ENCODE measurements at places on chromosomes 4 and X.

GRCh38 chrX:97685753-97686152, 802.0 kb downstream of the RPA4 start:
- DNase-seq, result no peak

GRCh38 chr4:123327346-123327745, 69.2 kb upstream of the SPRY1 start:
- no peak for DNase-seq

- no peak for DNase-seq
Observed at GRCh38 chrX:121655276-121655675, 607.9 kb downstream of the GLUD2 start.

GRCh38 chr4:183522821-183523220, 18.0 kb downstream of the ING2 start:
- no peak for DNase-seq

DNA sequence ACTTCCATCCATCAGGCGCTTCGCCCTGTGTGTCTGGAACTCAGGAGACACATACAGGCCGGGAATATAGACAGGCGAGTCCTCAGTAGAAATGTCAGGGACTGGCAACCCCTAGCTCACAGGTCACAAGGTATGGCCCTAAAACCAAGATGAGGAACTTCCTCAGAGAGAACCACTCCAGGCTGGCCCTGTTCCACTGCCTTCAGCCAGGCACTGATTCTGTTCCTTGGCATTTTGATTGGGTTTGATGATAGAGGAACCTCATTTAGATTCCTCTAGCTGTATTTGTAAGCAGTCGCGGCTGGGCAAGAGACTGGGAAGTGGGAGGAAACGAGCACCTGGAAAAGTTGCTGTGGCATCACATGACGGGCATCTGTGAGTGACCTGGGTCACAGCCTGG, 8.1 kb downstream of the HPSE start:
- DNase-seq, result no peak

DNA sequence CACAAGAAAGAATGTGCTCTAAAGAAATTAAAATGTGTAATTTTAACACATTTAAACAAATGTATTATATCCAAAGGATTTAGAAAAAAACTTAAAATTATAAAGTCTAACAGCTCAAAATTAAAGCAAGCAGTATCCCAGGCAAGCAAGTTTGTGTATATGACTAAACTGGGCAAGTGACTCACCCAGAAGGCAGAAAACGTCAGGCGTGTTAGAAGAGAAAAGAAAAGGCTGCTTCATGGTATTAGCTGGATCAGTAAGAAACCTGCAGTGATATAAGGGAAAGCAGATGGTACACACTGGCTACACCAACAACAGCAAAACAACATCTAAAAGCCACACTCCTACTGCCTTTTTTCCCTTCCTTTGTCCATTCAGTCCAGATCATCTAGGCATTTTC, 250.6 kb upstream of the NDST3 start:
- DNase-seq, result no peak

DNA sequence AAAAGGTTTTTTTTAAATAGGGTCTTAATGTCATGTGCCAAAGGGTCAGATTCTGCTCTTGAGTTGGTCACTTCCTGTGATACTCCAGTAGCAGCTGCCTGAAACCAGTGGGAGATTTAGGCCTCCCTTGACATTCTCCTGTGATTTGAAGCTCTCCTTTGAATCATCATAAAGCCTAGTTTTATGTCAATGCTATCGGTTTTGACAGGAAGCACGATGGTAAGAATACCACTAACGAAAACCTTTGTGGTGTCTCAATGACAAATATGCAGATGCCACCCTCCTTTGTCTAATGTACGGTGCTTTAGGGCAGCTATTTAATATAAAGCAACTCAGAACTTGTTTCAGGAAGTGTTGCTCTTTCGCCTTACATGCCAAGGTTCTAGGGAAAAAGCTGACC, 44.2 kb downstream of the CCNI start:
- DNase-seq, result no peak

- DNase-seq, result no peak
Observed at GRCh38 chr4:11548597-11549082, 119.9 kb upstream of the HS3ST1 start.

DNA sequence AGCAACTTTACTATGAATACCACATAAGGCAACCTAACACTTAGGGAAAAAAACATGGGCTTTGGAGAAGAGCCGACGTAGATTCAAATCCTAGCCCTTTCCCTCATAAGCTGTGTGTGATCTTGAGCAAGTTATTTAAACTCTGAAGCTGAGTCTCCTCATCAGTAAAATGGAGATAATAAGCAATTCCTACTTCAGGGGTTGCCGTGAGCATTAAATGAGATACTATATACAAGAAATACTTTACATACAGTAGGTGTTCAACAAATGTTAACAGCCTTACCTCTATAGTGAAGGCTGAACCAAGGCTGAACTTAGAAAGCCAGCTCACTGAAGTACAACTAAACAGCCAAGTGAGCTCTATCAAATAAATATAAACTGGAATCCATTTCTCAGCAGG, 146.2 kb upstream of the DKK2 start:
- DNase-seq, result no peak

DNA sequence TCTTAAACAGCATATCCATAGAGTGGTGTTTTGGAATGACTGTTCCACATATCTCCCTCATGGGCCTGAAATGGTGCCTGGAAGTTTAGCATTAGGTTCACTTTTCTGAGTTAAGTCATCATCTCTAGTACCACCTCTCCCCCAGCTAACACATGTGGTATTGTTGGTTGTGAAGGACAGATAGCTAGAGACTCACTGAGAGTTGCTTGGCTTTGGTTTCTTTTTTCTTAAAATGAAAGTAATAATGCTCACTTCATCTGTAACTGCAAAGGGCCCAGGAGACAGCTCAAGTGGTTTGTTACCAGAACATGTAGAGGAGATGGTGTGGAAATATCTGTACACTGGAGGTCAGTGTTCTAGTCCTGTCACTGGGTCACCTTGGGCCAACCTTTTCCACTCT, 90.9 kb downstream of the EFNB1 start:
- no peak for DNase-seq

DNA sequence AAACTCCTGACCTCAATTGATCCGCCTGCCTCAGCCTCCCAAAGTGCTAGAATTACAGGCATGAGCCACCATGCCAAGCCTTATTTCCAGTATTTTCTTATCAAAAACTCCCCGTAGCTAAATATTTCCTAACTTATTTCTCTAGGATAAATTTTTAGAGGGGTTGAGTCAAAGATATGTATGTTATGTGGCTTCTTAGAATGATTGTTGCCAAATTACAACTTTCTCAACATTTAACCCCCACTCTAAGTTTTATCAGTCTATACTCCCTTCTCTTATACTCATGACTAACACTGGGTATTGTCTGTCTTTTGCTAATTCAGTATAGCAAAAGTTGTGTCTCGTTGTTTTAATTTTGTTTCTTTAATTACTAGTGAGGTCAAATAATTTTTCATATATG, 187.7 kb upstream of the LNX1 start:
- DNase-seq, result no peak

GRCh38 chrX:47184486-47184885, 9.1 kb upstream of the UBA1 start:
- DNase-seq, result no peak

DNA sequence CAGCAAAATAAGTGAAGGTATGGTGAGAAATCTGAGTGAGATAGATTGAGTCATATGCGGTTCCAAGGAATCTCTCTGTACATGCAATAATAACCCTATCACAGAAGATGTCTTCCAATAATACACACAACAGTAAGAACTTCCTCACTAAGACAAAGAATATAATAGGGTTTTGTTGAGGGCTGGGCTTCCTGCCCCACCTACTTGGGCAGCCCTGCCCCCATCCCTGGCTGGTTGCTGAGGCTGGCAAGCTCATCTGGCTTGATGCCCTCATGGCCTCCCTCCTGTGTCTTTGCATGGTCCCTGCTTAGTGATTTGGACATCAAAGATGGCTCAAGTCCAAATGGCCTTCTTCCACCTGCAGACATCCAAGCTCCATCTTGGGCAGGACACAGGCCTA, 2.7 kb downstream of the GEMIN8 start:
- DNase-seq, result no peak

DNA sequence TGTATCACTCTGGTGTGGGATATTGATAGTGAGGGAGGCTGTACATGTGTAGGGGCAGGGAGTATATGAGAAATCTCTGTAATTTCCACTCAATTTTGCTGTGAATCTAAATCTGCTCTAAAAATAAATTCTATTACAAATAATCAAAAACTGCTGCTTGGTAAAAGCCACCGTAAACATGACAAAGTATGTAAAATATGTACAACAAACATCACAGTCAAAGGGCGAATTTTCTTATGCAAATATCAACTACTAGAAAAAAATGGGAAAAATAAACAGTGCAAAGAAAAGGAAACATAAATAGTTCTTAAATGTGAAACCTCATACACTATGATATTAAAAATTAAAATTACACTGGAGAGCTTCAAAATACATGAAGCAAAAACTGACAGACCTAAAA, 105.1 kb upstream of the DCLK2 start:
- DNase-seq, result no peak
